ENCODE measurements at places on chromosomes 7 and 10.
A peak's percentile ranks its signal among the peaks of the same experiment; 100 is the strongest.

- DNase-seq: no peak
Observed at GRCh38 chr7:95263785-95264362, 60.5 kb downstream of the PON1 start.

GRCh38 chr7:598899-599298 is 79.3 kb upstream of the PDGFA start:
- DNase-seq: no peak

DNA sequence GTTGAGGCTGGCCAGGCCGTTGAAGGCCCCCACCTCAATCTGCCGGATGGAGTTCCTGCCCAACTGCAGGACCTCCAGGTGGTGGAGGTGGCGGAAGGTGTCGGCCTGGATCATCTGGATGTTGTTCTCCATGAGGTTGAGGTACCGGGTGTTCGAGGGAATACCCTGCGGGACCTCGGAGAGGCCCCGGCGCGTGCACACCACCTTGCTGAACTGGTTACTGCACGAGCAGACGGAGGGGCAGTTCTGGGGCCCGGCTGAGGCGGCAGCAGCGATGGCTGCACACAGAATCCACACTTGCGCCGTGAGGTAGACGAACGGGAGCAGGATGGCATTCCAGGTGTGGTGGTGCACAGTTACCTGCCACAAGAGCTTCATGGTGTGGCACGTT is 979 bp downstream of the LRRC4 start:
- DNase-seq: no peak

DNA sequence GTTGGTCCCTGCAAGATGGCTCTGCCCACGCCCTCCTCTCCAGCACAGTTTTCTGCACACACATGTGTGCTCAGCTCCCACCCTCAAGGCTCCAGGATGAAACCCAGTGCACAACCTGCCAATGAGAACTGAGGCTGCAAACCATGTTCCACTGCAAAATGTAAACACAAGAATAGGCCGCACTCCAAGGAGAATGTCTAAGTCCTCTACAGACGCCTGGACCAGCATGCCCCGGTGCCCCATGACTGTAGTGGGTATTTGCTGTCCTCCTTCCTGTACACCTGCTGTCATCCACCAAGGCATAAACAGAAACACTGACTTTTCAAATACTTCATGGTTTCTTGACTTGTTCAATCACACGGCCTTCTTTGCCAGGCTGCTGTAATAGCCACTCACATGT is 72.6 kb downstream of the COBL start:
- no peak for DNase-seq

GRCh38 chr10:17426263-17426750 is 28.1 kb downstream of the ST8SIA6 start:
- no peak for DNase-seq

DNA sequence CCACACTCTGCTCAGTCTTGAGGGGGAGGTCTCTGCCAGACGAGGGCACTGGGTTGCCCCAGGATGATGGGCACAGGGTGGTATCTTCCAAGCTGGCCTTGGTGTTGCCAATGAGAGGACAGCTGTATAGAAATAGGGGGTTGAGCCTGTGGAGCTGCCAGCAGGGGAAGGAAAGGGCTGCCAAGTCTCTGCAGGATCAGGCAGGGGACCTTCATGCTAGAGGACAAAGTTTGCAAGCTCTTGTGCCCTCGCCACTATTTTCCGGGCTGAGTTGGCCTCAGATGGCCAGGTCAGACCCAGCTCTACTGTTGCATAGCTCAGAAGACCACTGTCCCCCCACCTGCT is 68.7 kb downstream of the ARHGAP22 start:
- no peak for DNase-seq

DNA sequence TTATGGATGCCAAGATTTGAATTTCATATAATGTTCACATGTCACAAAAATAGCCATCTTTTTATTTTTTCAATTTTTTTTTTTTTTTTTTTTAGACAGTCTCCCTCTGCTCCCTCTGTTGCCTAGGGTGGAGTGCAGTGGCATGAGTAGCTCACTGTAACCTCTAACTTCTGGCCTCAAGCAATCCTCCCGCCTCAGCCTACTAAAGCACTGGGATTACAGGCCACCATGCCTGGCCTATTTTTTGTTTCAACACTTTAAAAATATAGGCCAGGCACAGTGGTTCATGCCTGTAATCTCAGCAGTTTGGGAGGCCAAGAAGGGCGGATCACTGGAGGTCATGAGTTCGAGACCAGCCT is 246.3 kb downstream of the SKIDA1 start:
- no peak for DNase-seq

DNA sequence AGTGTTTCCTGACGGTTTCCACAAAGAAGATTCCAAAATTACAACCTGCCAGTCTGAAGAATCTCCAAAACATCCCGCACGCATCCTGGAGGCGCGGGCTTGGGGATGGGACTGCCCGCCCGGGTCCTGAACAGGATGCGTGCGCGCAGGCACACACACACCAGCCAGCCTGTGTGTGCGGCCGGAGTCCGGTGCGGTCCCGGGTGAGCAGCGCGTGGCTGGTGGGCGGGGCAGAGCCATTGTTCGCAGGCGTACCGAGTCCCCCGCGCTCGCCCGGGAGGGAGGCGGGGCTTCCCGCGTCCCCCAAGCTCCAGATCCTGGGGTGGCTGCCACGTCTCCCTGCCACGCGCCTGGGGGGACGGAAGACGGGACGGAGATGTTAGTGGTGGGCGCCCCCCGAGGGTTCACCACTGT is 675 bp upstream of the SCD start:
- peak; percentile 69 for DNase-seq

DNA sequence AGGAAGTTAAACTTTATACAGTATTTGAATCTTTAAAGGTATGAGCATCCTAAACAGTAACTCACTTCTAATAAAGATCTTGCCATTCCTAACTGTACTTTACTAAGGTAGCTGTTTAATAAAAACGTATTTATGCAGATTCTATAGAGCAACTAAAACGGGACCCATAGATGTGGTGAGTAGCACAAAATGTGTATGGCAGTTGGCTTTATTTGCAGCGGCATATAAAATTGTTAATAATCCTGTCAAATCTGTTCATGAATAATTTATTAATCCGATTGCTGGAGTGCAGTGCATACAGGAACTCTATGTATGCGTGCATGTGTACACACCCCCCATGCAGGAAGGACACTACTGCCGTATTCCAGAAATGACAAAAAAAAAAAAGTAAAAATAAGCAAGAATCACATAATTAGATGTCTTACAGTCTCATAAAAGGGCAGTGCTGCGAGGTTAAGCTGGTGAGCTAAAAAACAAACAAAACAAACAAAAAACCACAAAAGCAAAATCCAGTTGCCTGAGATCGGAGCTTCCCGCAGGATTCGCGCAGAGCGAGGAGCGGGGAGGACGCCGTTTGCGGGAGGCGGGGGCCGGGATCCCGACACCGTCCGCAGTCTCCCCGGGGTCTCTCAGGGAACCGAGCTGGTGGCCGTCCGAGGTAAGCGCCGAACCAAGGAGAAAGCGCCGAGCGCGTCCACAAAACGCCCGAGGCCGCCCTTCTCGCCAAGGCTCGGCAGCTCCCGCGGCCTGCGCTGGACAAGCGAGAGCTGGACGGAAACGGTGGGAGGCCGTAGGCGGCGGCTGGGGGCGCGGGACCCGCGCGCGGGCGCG is 518 bp upstream of the COMMD3 start:
- DNase-seq: no peak

Data from SJSA1 (cell line).